Activated CD4-positive, alpha-beta T cell treated with anti-CD3 and anti-CD28 coated beads, Interleukin-10, Interleukin-2, amounts not matched to agents 100 ng/mL and 50 ng/mL, durations not matched to agents 16 hours and 8 hours (primary cell): ENCODE measurements at places on chromosomes 7 and 10.

- DNase-seq, result no peak
Observed at GRCh38 chr10:128576943-128577670, 450.9 kb upstream of the MKI67 start.

GRCh38 chr7:130995252-130996081 is 261.5 kb upstream of the KLF14 start:
- no peak for DNase-seq

DNA sequence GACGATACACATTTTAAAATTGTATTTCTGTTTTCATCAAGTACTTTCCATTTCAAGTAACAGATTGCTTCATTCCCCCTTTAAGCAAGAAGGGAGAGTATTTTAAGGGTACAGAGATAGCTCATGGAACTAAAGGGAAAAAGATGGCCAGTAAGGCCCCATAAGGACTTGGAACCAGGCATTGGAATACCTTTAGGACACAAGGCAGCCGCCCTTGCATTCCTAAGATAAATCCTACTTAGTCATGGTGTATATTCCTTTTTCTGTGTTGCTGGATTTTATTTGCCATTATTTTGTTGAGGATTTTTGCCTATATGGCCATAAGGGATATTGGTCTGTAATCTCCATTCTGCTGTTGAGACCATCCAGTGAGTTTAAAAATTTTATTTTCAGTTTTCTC is 49.2 kb downstream of the BTRC start:
- DNase-seq, result no peak

DNA sequence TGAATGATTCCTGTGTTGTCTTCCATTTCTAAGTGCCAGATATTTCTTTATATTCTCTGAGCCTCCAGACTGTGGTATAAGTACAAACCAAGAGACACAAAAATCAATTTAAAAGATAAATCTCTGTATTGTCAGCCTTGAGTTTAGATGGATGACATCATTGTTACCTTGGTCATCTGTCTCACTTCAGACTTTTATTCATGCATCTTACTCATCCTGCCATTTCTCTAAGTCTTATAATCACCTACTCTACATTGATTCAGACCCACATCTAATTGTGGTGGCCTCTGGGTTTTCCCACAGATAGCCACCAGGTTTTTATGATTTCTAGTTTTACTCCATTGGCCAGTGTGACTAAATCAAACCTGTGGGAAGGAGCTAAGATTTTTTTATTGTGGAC is 26.8 kb upstream of the HDAC9 start:
- DNase-seq, result no peak

DNA sequence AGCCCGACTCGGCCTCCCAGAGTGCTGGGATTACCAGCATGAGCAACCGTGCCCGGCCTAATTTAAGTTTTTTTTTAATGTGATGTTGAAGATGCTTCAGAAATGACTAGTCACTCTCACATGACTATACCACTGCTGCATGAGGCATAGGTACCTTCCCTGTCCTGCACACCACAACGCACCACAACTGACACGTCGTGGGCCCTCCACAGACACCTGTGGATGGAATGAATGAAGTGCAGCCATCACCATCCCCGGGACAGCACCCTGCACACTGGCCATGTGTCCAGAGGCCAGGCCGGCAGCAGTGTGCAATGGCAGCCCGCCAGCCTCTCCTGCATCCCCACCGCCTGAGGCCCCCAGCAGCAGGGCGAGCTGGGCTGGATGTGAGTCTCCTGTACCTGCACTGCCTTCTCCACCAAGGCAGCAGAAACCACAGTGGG is 55.1 kb downstream of the VOPP1 start:
- peak; percentile 91 for DNase-seq

- no peak for DNase-seq
Observed at GRCh38 chr10:49768329-49768728, 6.2 kb upstream of the OGDHL start.
